ENCODE measurements at places on chromosomes 12 and 14. TPM values are rescaled to one million over a fixed set of nuclear protein-coding genes. Genes with fewer than 3 reads are reported as not detected.

Gene EML1
- total RNA-seq = 42.9 TPM

Gene DAO
- total RNA-seq = not detected

Gene BLTP3B
- 12.0 TPM for total RNA-seq

Gene L3HYPDH
- 11.3 TPM for total RNA-seq

Gene LRFN5
- 0.37 TPM for total RNA-seq

Gene LRTM2
- not detected for total RNA-seq

DNA sequence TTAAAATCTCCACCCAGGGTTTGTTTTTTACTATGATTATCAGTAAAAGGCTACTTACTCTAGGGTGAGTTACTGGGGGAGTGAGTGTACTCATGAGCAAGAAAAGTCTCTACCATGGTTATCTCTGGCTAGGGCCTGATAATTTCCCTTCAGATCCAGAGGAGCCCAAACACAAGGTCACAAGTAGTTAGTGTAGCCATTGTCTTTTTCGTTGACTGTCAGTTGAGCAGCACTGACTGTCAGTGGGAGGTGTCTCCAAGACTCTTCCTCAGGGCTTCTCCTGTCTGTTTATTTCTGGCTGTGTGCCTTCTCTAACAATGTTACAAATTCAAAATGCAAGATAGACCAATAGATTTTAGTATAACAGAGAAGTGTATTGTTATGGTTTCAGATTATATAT is 181.2 kb upstream of the MIS18BP1 start:
- no peak for DNase-seq

- no peak for DNase-seq
Observed at GRCh38 chr12:16437281-16437816, 89.9 kb downstream of the MGST1 start.

- no peak for DNase-seq
Observed at GRCh38 chr12:8088574-8088973, 6.5 kb downstream of the NECAP1 start.

- no peak for DNase-seq
Observed at GRCh38 chr12:38154096-38155019, 162.2 kb upstream of the ALG10B start.

DNA sequence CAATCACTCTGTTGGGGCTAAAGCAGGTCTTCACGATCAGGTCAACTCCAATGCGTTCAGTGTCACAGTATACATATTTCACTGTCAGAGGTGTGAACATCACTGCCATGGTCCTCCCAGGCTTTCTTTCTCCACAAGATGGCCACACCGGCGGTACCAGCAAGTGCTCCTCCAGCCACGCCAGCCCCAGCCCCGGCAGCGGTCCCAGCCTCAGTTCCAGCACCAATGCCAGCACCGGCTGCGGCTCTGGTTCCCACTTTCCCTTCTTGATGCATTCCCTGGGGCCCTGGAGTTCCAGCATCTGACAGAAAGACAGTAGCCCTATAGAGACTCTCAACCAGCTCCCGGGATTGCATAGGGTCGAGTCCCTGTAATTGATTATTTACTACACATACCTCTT is 10.9 kb upstream of the KCNA5 start:
- no peak for DNase-seq

DNA sequence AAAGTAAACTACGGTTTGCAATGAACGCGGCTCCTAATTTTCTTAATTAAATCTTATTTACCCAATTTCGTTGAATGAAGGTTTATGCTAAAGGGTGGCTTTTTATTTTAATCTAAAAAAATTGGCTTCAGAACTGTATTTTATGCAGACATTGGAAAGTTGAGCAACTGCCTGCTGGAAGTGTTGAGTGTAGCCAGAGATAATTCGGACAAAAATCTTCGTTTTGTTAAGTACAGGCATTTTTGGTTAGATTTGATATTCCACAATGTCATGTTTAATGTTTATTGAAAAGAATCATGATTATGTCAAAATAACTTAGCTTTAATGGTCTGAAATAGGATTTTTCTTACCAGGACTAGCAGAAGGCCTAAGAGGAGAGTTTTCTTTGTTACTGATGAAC is 875 bp downstream of the IRAK3 start:
- no peak for DNase-seq

DNA sequence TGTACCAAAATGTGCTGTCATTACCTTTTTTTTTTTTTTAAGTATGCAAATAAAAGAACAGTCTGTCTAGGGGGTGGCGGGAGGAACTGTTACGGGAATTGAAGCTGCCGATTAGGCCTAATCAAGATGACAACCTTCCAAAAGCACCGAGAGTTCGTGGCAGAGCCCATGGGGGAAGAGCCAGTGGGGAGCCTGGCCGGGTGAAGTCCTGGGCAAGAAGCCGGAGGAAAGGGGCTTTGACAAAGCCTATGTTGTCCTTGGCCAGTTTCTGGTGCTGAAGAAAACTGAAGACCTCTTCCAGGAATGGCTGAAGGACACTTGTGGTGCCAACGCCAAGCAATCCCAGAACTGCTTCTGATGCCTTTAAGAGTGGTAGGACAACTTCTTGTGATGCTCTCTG is 42.6 kb downstream of the ACTN1 start:
- no peak for DNase-seq

GRCh38 chr12:23888396-23889068 is 60.9 kb downstream of the SOX5 start:
- no peak for DNase-seq

GRCh38 chr12:1666215-1666614 is 24.7 kb upstream of the ADIPOR2 start:
- DNase-seq = no peak

- no peak for DNase-seq
Observed at GRCh38 chr12:132433641-132434395, 56.1 kb upstream of the FBRSL1 start.

DNA sequence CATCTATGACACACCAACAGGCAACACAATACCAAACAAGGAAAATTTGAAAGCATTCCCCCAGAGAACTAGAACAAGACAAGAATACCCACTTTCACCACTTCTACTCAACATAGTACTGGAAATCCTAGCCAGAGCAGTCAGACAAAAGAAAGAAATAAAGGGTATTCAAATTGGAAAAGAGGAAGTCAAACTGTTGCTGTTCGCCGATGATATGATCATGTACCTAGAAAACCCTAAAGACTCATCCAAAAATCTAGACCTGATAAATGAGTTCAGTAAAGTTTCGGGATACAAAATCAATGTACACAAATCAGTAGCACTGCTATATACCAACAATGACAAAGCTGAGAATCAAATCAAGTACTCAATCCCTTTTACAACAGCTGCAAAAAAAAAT is 8.1 kb upstream of the ATL1 start:
- DNase-seq = no peak

DNA sequence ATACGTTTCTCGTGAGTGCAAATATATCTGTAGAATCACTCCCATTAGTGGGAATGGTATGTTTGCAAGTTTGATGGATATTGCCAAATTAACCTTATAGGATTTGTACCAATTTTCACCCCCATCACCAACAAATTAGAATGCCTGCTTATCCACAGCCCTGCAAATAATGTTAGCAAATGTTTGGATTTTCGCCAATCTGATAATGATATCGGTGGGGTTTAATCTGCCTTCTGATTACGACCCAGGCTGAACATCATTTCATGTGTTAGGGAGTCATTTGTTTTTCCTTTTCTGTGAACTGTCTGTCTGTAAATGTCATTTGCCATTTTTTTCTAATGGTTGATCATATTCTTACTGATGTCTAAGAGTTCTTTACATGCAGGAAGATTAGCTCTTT is 4.1 kb upstream of the DAZAP2 start:
- no peak for DNase-seq

DNA sequence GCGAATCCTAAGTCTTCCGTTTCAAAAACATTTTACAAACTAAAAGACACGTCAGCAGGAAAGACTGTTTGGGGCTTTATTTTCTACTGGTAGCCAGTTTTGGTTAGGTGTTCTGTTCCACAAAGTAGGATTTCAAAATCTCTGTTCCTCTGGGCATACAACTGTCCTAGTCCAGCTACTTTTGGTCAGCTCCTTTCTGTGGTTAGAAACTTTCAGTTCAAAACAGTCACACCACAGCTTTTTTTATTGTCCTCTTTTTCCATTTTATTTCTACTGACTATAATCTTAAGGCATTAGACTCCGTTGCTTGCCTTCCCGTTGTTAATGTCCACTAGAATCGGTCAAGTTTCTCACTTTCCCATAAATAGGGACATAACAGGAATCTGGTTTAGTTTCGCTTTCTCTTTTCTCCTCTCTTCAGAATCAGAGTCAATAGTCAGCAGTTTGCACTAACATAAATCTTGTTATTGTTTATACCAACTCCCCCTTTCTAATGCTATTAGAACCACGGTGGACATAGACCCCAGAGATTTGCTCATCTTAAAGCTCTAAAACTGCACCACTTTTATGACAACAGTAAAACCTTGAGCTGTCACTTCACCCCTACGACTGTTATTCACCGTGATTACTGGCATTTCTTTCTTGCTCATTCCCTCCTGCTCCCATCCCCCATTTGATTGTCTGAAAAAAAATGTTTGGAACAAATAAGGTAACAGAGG is 41.5 kb upstream of the NPAS3 start:
- no peak for DNase-seq

- no peak for DNase-seq
Observed at GRCh38 chr12:121942145-121942718, 23.8 kb downstream of the CFAP251 start.

DNA sequence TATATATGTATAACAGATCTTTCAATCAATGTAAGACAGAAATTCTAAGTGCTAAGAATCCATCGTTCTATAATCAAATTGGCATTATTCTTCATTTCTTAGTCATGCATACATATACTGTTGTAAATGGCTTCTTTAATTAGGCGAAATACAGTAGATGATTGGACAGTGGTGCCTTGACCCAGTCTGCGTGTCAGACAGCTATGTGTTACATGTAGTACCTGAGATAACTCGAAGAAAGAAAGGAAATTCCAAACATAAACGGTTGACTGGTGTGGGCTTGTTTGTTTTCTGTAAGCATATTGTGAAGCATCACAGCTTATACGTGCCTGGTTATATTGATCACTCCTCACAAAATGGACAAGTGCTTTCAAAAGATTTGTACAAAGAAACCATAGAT is 210.5 kb downstream of the ETNK1 start:
- DNase-seq = no peak

DNA sequence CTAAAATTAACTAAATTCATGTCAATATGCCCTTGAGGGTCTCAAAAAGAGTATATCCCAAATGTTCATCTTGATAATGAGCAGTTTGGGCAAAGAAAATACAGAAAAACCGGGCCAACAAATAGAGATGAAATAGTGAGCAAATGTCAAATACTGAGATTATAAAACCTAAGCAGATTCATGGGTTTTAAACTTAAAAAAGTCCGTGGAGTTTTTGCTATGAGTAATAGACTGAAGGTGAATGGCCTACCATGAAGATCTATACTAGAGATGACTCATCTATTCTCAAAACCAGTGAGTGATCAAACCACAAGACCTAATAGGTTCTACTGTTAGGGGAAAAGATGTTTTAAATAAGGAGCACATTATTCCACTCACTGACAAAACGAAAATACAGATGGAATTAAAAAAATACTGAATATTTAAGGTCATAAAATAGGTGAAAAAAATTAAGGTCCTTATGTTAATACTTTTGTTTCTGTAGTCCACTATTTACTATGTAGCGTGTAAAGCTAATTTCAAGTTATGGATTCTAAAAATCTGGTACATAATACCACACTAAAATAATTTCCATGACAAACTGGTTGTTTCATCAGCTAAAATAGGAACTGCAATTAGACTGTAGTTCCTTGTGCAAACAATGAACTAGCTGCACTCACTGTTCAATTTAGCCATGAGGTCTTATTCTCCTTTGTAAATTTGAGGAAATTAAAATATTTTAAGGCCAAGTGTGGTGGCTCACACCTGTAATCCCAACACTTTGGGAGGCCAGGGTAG is 5.0 kb downstream of the HNRNPC start:
- DNase-seq = no peak
